ENCODE measurements at places on chromosomes 13 and 19.

GRCh38 chr19:16782719-16783118, 46.5 kb upstream of the SIN3B start:
- H3K27ac ChIP-seq: no peak overlapping the region
- no peaks in the 10 kb centered on the region for H3K4me1 ChIP-seq
- no peaks in the 10 kb centered on the region for H3K36me3 ChIP-seq
- H3K27me3 ChIP-seq: peaks cover 14% of the 10 kb centered on the region
- H3K4me3 ChIP-seq: no peak overlapping the region

DNA sequence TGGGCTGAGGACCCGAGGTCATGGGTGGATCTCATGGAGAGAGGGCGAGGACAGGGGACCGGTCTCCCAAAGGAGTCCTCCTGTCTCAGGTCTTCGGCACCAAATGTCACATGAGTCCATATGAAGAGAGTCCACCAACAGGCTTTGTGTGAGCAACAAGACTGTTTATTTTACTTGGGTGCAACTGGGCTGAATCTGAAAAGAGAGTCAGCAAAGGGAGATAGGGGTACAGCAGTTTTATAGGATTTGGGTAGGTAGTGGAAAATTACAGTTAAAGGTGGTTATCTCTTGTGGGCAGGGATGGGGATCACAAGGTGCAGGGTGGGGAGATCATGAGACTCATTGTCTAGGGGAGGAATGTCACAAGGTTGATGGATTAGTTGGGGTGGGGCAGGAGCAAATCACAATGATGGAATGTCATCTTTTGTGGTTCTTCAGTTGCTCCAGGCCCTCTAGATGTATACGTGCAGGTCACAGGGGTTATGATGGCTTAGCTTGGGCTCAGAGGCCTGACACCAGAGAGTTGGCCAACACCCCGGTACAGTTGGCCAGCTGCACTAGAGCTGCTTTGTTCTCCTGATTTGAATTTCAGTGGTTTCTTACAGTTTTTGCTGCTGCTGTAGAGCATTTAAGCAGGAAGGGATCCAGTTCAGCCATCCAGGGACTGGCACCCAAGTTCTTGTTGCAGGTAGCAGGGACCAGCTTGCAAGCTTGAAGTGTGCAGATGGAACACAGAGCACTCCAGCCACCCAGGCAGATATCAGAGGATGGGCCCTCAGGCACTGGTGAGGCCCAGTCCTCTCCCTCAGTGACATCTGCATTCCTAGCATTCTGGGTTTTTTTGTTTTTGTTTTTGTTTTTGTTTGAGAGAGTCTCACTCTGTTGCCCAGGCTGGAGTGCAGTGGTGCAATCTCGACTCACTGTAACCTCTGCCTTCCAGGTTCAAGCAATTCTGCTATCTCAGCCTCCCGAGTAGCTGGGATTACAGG, 26.4 kb upstream of the IGFL1 start:
- DNase-seq: no peak
- no peak overlapping the region for H3K4me3 ChIP-seq

GRCh38 chr13:77345150-77345780, 18.4 kb upstream of the MYCBP2 start:
- no peak for DNase-seq
- H3K36me3 ChIP-seq: no peaks in the 10 kb centered on the region
- no peaks in the 10 kb centered on the region for H3K4me1 ChIP-seq
- no peaks in the 10 kb centered on the region for H3K27me3 ChIP-seq

- H3K4me1 ChIP-seq: no peaks in the 10 kb centered on the region
- no peak for DNase-seq
- H3K27me3 ChIP-seq: peaks cover 76% of the 10 kb centered on the region
- H3K27ac ChIP-seq: no peak overlapping the region
- H3K4me3 ChIP-seq: peak overlapping the region; percentile 60
- H3K36me3 ChIP-seq: no peaks in the 10 kb centered on the region
Measured at GRCh38 chr19:29528946-29529645, 3.3 kb downstream of the VSTM2B start.

DNA sequence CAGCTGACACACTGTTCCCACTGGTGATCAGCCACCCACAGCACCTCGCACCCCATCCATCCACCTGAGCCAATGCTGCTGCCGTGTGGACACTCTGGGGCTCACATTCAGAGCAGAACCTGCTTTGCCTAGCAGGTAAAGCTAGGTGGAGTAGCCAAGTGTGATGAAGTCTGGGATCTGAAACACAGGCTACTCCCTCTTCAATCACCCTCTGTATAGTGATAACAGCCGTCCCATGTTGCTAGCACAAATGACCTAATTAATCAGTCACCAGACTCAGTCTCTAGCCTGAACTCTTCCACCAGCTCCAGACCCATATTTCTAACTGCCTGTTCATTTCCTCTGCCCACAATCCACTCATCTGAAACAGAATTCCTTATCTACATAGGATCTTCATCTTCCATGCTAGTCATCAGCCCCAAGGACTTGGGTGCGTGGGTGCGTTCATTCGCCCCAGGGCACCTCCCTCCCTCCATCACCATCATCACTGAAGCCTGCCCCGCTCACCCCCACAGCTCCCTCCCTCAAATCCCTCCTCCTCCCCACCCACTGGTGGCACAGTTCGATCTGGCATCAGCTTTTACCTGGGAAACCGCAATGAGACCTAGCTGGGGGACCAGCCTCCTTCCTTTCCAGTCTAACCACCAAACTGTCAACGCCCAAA, 19.8 kb downstream of the STK24 start:
- DNase-seq: peak; percentile 52
- H3K27ac ChIP-seq: peak overlapping the region; percentile 6
- H3K4me3 ChIP-seq: no peak overlapping the region
- no peaks in the 10 kb centered on the region for H3K27me3 ChIP-seq
